Fibroblast of skin of left quadriceps (primary cell): ENCODE measurements at places on chromosomes 2 and 18.

DNA sequence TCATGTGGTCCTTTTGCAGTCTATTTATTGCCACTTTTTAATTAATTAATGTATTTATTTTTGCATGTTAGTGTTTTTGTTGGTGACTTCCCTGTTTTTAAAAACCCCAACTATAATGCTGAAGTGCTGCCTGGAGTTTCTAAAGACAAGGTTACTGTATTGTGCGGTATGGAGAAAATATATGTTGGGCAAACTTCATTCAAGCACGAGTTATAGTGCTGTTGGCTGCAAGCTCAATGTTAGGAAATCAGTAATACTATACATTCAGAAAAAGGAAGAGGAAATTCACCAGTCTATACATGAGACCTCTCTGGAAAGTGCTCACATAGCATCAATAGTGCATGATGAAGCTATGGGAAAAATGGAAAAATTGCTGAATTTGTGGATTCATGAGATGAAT, 15.4 kb upstream of the RBMS1 start:
- DNase-seq, result no peak

DNA sequence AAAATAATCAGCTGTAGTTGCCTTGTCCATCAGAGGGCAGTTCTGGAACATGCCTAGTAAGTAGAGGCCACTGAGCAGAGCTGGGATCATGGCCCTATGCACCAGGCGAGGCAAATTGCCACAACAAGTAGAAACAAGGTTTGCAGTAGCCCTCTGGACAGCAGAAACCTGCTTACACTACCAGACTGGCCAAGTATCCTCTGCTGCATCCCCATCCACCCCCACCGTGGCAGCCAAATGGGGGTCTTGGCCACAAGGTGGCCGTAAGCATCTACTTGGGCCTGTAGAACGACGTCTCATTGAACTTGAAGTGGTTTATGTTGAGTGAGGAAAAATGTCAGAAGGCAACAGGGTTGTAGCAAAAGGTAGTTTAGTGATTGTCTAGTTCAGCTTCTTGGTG, 241.2 kb downstream of the ALPK2 start:
- no peak for DNase-seq

- DNase-seq, result no peak
These were observed 453 bp upstream of the ANTXR1 start for GRCh38 chr2:69012310-69013141.

DNA sequence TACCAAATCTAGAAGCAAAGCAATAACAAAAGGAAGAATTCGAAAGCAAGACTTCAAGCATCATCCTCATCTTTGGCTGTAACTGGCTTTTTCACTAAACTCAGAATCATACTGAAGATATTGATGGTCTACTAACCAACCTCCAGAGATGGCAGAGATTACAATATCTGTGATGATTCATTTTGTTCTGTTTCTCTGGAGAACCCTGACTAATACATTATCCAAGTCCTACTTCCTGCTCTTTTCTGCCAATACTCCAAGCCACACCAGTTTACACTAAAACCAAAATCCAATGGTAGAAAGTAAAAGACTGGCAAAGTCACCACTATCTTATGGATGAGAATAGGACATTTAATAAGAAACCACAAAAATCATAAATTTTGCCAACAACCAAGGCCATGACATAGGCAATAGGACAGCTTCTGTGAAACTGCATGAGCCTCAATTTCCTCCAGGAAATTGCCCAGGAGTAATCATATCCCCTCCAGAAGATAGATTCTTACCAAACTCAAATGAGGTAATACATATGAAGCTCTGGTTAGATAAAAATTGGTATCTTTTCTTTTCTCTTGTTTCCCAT, 159.8 kb downstream of the METTL4 start:
- DNase-seq, result peak; percentile 36

GRCh38 chr2:83633423-83633822, 825.7 kb downstream of the SUCLG1 start:
- DNase-seq, result peak; percentile 73

DNA sequence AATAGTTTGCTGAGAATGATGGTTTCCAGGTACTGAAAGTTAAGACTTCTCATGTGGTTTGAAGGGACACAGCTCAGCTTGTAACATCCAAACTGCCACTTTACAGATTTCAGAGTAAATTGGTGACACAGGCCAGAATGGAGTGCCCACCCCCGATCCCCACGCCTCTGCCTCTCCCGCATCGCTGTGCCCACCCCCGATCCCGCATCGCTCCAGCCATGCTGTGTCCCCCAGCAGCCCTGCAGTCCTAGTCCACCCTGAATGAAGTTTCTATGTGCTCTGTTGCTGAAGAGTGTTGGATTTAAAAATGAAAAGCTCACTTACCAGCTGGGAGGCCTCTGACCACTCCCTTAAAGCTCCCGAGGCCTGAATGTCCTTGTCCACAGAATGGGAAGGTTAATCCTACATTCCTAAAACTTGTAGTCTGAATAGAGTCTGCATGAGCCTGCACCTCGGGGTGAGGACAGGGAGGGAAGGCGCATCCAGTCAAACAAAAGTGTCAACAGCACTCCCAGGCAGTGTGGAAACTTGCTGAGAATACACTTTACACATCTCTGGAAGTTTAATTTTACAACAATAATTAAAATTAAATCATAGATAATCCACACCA, 176.4 kb upstream of the ID2 start:
- DNase-seq, result no peak

GRCh38 chr2:209696836-209697711, 74.6 kb upstream of the UNC80 start:
- no peak for DNase-seq

- DNase-seq, result no peak
These were observed 51.9 kb downstream of the APLF start for GRCh38 chr2:68519236-68519635.
